Left renal pelvis (tissue), 4 donors: ENCODE measurements at places on chromosomes 1 and 21. TPM values are rescaled to one million over a fixed set of nuclear protein-coding genes. Genes with fewer than 3 reads are reported as not detected.

- no peak for DNase-seq
These were observed 17.9 kb upstream of the ETV3 start for GRCh38 chr1:157156058-157156541.

DNA sequence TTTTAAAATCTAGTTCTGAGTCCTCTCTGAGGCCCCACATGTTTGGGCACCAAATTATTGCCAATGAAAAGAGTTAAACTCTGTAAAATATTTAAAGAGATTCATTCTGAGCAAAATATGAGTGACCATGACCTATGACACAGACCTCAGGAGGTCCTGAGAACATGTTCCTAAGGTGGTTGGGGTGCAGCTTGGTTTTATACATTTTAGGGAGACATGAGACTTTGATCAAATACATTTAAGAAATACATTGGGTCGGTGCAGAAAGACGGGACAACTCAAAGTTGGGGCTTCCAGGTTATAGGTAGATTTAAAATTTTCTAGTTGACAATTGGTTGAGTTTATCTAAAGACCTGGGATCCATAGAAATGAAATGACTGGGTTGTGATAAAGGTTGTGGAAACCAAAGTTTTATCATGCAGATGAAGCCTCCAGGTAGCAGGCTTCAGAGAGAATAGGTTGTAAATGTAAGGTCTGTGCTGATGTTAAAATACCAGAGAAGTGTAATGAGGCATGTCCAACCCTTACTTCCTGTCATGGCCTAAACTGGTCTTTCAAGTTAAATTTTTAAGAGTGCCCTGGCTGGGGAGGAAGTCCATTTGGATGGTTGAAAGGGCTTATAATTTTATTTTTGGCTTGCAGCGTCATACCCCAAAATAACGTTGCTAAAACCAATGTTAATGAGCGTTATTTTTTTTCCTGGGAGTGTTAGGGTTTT lies 274.9 kb downstream of the NUF2 start:
- DNase-seq: no peak

DNA sequence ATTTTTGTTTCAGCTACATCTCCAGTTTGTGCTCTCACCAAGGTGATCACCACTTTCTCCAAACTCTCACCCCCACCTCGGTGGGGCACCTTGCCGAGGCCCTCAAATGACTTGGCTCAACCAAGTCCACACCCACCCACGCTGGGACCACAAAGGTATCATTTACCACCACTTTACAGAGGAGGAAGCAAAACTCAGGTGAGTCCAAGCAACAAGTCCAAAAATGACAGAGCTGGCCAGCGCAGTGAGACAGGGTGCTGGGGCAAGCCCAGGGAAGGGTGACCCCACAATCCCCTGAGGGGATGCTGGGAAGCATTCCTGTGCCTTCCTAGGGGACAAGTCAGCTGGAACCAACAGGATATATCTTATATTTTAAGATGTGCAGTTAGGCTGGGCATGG lies 24.7 kb downstream of the SSBP3 start:
- no peak for DNase-seq

DNA sequence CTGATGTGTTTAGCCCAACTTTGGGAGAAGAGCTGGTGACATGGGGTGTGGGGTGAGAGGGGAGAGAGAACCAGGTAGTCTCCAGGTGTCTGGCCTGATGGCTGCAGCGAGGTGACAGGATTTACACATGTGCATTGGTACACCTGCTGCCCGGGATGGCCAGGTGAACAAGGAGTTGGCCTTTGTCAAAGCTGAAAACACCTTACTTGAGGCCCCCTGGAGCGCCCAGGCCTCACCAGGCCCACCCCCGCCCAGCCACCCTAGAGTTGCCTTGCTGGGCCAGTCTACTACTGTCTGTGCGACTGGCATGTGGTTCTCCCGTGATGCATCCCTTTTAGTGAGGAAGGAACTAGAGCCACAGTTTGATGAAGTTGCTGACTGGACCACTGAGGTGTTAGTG lies 90.5 kb downstream of the ADARB1 start:
- DNase-seq: no peak

DNA sequence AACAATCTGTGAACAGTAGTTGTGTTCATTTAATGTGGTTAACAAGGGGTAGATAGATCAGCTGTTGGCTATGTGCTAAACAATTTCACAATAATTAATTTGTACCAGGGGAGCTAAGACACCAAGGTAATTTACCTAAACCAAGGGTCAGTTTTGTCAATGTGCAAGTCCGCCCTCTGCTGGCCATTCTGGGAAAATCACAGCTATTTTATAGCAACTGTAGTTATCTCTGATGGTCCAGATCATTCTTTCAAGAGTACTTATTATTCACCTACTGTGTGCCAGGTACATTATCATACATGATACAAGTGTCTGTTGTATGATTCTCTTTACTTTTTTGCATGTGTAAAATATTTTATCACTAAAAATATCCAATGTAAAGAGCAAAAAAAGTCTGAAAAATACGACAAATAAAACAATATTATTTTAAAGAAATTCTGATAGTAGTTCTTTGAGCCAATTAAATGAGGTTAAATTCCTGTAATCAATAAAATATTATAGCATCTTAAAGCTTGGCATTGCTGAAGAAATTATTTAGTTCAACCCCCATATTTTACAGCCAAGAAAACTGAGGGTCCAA lies 312.3 kb upstream of the FAM78B start:
- peak; percentile 21 for DNase-seq

DNA sequence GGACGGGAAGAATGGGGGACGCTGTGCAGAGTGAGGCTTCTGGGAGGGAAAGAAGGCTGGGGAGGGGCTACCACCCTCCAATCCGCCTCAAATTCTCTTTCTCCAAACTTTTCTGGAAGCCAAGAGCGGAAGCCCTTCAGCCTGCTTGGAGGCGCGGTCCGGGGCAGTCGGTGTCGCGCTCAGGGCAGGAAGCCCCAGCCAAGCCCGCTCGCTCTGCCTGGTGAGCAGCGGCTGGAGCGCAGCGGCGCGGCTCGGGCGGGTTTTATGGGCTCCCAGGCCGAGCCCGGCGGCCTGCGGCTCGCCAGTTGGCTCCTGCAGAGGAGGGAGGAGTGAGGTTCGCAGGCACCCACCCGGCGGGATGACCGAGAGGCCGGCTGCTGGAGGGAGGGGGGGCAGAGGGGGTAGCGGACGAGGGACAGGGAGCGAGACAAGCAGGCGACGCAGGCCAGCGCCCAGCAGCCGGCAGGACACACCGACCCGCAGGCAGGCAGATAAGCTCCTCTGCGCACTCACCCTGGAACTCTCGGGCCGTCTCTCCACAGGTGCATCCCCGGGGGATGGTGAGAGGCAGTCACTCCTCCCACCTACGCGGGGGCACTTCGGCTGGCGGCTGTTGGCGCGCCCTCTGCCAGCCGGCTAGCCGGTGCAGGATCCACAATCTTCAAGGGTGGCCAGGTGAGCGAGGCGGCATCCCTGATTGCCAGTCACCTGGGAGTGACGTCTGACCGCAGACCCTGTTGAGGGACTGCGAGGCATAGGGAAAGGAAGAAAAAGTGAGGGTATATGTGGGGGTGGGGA lies at the start of gene AVPR1B:
Gene AVPR1B, minus strand, starts transcription at position 238 of the 798 bp plus-strand sequence. CDS start 498 bp downstream, outside the sequence.
- peak; percentile 51 for DNase-seq

GRCh38 chr1:60575326-60575977 lies 501.9 kb upstream of the C1orf87 start:
- DNase-seq: no peak

- DNase-seq: no peak
These were observed 397.5 kb upstream of the PLXNA2 start for GRCh38 chr1:208641579-208642280.

GRCh38 chr1:172778456-172779455 lies 119.9 kb downstream of the FASLG start:
- no peak for DNase-seq

- peak; percentile 29 for DNase-seq
These were observed 483 bp downstream of the CHML start for GRCh38 chr1:241639623-241640148.

GRCh38 chr1:174912264-174912663 lies 87.5 kb upstream of the CACYBP start:
- DNase-seq: no peak

DNA sequence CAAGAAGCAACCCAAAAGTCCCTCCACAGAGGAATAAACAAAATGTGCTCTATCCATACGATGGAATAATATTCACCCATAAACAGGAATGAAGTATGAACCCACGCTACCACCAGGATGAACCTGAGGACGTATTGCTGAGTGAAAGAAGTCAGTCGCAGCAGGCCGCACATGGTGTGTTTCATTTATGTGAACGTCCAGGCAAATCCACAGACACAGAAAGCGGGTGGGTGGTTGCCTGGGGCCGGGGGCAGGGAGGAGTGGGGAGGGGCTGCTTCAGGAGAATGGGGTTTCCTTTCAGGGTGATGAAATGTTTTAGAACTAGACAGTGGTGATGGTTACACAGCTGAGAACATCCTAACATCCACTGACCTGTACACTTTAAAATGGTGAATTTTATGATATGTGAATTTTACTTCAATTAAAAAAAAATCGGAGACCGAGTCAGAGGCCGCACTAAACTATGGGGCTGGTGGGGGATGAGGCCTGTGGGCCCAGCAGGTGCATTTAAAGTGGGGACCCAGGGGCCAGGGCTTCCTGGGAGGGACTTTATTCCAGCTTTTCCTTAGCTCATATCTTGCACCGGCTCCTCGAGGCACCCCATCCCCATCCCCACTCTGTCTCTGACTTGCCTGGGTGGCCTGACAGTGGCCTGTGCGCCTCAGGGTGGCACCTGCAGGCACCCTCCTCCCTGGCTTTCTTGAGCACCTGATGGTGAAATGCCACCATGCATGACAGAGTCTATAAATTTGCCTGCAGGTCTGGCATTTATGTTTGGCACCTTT lies 392.6 kb upstream of the VAMP3 start:
- DNase-seq: no peak

- DNase-seq: no peak
These were observed 33.4 kb downstream of the ATF3 start for GRCh38 chr1:212641956-212642355.

DNA sequence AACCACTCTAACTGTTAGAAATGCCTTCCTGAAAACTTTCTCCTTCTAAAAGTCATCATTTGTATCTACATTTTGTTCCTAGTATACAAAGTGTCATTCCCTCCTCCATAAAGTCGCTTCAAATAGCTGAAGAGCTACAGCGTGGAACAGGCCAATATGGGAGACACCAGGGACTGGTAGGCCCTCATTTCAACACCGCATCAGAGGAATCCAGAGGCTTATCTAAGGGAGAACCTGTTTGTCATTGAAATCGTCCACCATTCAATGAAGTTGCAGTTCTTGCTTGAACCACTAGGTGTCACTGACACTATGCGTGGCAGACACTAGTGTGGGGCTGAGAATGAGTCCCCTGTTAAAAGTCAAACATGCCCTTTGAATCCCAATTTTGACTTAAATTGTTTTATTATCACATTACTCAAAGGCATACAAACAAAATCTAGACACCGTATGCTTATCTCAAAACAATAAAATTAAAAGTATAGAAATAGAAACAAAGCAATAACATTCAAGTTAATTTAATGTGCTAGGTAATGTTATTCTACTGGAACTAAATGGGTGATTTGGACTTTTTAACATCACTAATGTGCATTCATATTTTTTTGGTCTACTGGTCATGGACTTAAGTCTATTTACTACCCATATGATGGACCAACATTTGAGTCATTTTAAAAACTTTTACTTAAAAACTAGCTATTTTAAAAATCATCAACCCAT lies 182.3 kb downstream of the FCRL5 start:
- no peak for DNase-seq

DNA sequence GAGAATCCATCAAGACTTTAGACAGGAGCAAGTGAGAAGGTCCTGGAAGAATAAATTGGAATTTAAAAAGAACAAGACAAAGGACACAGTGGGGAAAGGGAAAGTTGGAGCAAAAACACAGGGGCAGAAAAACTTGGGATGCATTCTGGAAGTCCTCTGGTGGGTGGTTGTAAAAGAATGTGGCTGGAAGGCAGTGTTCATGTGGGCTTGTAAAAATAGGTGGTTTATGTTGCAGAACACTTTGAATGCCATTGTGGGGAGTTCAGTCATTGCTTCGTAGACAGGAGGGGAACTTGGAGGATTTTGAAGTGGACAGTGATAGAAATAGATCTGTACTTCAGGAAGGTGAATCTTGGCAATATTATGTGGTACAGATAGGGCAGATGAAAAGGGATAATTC lies 15.2 kb downstream of the KIF1B start:
- no peak for DNase-seq

GRCh38 chr1:153677718-153678518 lies 570 bp upstream of the NPR1 start:
- DNase-seq: no peak

DNA sequence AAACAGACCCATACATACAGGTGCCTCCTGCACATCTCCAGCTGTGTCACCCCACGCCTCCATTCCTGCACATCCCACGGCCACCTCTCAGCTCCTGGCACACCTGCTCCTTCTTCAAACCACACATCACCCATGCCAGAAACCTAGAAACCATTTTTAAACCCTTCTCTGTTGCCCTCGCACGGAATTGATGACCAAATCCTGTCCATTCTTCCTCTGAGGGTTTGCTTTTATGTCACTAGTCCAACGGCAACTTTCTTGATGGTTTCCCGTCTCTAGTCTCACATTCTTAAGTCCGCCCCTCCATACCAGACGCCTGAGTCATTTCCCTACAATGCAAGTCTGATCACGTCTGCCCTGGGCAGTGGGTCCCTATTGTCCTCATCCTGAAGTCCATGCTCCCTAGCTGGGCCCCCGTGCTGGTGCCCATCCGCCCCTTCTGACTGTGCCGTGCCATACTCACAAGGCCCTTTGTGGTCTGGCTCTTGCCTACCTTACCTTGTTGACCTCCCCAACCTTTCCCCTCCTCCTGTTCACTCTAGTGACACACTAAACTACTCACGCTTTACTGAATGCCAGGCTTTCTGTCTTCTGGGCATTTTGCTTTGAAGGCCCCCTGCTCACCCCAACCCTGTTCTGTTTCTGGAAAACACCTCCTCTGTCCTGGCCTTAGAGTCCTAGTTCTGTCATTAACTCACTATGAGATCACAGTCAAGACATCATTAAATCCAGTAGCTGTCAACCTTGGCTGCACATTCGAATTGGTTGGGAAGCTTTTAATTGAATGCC lies 17.6 kb downstream of the SLC2A1 start:
- no peak for DNase-seq

GRCh38 chr1:101257500-101258325 lies 20.9 kb downstream of the S1PR1 start:
- no peak for DNase-seq

DNA sequence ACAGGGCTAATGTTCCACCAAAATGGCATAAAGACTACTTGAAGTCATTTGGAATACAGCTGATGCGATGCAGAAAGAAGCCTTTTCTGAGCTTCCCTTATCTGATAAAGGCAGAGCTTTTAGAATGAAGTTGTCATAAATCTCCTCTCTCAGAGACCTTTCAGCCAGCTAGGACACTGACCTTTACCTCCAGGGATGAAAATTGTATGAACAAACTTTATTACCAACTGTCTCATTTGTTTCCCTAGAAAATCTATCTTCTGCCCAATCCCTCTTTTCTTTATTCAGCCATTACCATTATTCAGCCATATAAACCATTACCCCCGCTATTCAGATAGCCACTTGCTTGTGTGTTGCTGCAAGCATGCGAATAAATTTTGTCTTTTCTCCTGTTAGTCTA lies 29.7 kb upstream of the RNF2 start:
- DNase-seq: no peak

- no peak for DNase-seq
These were observed 93.5 kb downstream of the TTLL7 start for GRCh38 chr1:83905315-83905907.

The MYOM3 gene
- 24.8 TPM for polyA plus RNA-seq

The INSRR gene
- polyA plus RNA-seq: 1.5 TPM

The DNALI1 gene
- 18.0 TPM for polyA plus RNA-seq

The SDC3 gene
- 27.3 TPM for polyA plus RNA-seq

The AJAP1 gene
- polyA plus RNA-seq: 1.2 TPM
